SK-N-SH (cell line): ENCODE measurements at places on chromosomes 7 and 10. TPM values are rescaled to one million over a fixed set of nuclear protein-coding genes. Genes with fewer than 3 reads are reported as not detected.

GRCh38 chr10:76388321-76389023 is 957.0 kb downstream of the LRMDA start:
- no peaks in the 10 kb centered on the region for H3K36me3 ChIP-seq
- no peak overlapping the region for H3K27ac ChIP-seq
- no peaks in the 10 kb centered on the region for H3K4me1 ChIP-seq
- no peak overlapping the region for H3K4me3 ChIP-seq

GRCh38 chr7:79245623-79246249 is 207.7 kb downstream of the MAGI2 start:
- H3K27ac ChIP-seq = no peak overlapping the region
- H3K27me3 ChIP-seq = no peaks in the 10 kb centered on the region
- H3K4me1 ChIP-seq = no peaks in the 10 kb centered on the region; the same call in 1 of the 2 replicates

DNA sequence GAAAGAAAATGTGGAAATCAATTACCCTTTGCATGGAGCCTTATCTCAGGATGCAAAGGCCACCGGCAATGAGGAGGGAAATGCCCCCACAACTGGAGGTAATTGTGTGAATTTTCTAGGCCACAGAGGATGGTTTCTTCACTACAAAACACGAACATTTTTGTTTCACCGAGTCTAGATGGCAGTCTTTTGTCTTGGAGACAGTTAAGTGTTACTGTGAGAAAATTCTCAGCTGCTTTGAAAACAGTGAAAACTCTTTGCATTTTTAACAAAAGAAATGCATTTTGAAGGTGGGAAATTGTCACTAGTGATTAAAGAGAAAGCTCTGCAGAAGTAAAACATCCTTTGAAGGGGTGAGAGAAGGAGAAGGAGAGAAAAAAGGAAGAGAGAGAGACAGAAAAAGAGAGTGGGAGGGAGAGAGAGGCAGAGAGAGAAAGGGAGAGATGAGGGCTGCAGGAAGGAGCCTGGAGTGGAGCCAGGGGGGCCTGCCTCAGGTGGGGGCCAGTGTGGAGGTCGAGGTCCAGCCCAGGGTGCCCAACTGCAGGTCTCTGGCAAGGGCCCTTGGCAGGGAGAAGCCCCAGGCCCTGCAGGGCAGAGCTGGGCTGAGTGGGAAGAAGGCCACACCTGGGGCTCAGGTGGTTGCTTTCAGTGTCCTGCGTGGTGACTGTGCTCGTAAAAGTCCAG is 261.4 kb downstream of the ADARB2 start:
- H3K36me3 ChIP-seq = no peaks in the 10 kb centered on the region
- H3K4me3 ChIP-seq = no peak overlapping the region
- DNase-seq = no peak
- H3K4me1 ChIP-seq = peaks cover 6% of the 10 kb centered on the region
- no peak overlapping the region for H3K27ac ChIP-seq

DNA sequence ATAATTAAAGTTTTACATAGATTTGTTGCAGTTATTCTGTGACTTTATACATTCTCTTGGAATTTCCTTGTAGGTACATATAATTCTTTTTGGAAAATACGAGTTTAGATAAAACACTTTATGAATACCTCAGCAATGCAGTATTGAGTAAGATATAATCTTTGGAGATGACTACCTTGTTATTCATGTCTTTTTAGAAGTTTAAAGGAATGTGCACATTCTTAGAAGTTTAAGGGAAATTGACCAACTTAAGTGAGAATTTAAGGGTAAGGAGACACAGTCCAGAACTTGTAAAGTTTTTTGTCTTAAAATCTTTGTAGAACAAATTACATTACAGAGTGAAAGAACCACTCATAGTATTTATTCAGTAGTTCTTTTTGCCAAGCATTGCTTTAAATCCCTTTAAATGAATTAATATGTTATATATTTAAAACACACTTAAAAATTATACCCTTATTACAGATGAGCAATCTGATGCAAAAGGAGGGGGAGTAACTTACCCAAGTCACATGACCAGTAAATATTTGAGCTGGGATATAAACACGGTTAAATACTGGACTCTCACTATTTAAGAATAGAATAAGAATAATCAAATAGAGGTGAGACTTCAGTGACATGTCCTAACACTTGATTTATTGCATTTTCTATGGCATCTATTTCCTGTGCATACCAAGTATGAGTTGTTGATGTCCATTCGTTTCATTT is 139.5 kb upstream of the FERD3L start:
- no peaks in the 10 kb centered on the region for H3K27me3 ChIP-seq
- no peak overlapping the region for H3K27ac ChIP-seq
- H3K4me1 ChIP-seq = no peaks in the 10 kb centered on the region
- H3K4me3 ChIP-seq = no peak overlapping the region
- no peaks in the 10 kb centered on the region for H3K36me3 ChIP-seq

The CARD11 gene
- not detected in 2 replicates for polyA plus RNA-seq

GRCh38 chr7:51344406-51345138 is 28.0 kb upstream of the COBL start:
- no peak overlapping the region for H3K4me3 ChIP-seq
- no peaks in the 10 kb centered on the region for H3K27me3 ChIP-seq
- H3K27ac ChIP-seq = no peak overlapping the region
- no peaks in the 10 kb centered on the region for H3K4me1 ChIP-seq

The PHTF2 gene
- polyA plus RNA-seq = 21.2 and 29.1 TPM in 2 replicates

The C10orf105 gene
- not detected in 2 replicates for polyA plus RNA-seq

DNA sequence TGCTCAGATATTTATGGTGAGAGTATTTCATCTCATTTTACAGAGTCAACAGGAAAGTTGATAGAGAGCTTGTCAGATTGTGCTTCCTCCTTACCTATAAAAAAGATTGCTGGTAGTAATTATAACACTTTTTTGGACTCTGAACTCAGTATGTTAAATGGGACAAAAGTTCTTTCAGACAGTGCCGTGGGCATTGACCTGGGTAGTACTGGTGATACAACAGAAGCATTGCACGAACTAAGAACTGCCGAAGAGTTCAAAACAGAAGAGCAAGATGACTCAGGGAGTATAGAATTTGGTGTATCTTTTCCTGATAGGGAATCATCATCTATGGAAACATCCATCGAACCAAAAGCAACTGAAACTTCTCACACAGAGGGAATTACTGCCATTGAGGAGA is 58.6 kb downstream of the LOXL4 start:
- no peaks in the 10 kb centered on the region for H3K4me1 ChIP-seq
- no peak for DNase-seq
- no peak overlapping the region for H3K27ac ChIP-seq
- no peak overlapping the region for H3K4me3 ChIP-seq

GRCh38 chr10:79353726-79354125 is 6.5 kb downstream of the PPIF start:
- no peak for DNase-seq
- H3K4me1 ChIP-seq = peaks cover 10% of the 10 kb centered on the region; the same call in 1 of the 2 replicates
- H3K36me3 ChIP-seq = peaks cover 56% of the 10 kb centered on the region
- no peak overlapping the region for H3K27ac ChIP-seq

- H3K36me3 ChIP-seq = no peaks in the 10 kb centered on the region
- DNase-seq = peak; percentile 61
- H3K4me1 ChIP-seq = no peaks in the 10 kb centered on the region
- H3K27me3 ChIP-seq = 0 out of 2 replicates have a peak, but pooled peaks cover 11% of the 10 kb centered on the region
Measured at GRCh38 chr7:1741751-1742554, 71.9 kb downstream of the ELFN1 start.

The CD36 gene
- 0.10 and 0.16 TPM in 2 replicates for polyA plus RNA-seq

DNA sequence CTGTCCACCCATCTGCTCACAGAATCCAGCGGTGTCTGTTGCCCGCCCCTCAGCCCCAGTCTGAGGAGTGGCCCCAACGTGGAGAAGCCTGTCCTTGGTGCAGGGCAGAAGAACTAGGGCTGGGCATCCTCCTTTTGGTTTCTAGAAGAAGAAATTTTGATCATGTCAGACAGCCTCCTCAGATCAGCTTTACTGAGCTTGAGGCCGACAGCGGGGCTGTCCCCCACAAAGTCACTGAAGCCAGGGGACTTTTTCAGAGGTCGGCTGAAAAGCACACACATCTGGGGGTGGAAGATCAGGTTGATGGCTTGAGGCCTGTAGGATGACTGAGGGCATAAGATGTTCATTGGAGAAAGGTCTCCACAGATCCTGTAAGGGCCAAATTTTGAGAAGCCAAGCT is 767.9 kb downstream of the GRID1 start:
- no peaks in the 10 kb centered on the region for H3K27me3 ChIP-seq
- DNase-seq = no peak
- no peak overlapping the region for H3K4me3 ChIP-seq
- no peaks in the 10 kb centered on the region for H3K36me3 ChIP-seq
- H3K27ac ChIP-seq = no peak overlapping the region

The HTR5A gene
- not detected in 2 replicates for polyA plus RNA-seq

The GBX1 gene
- not detected in 2 replicates for polyA plus RNA-seq

GRCh38 chr10:48257407-48257961 is 17.0 kb downstream of the FRMPD2 start:
- no peak overlapping the region for H3K4me3 ChIP-seq
- no peak for DNase-seq
- H3K27me3 ChIP-seq = no peaks in the 10 kb centered on the region
- no peak overlapping the region for H3K27ac ChIP-seq
- 0 out of 2 replicates have a peak, but pooled peaks cover 4% of the 10 kb centered on the region for H3K4me1 ChIP-seq
- no peaks in the 10 kb centered on the region for H3K36me3 ChIP-seq

The TECTB gene
- not detected in 2 replicates for polyA plus RNA-seq

- H3K4me1 ChIP-seq = no peaks in the 10 kb centered on the region
- no peak overlapping the region for H3K4me3 ChIP-seq
- no peak for DNase-seq
- H3K36me3 ChIP-seq = no peaks in the 10 kb centered on the region
Measured at GRCh38 chr10:121217331-121217730, 366.2 kb downstream of the WDR11 start.

GRCh38 chr7:41033500-41033899 is 669.4 kb downstream of the INHBA start:
- no peaks in the 10 kb centered on the region for H3K27me3 ChIP-seq
- DNase-seq = no peak
- H3K27ac ChIP-seq = no peak overlapping the region
- peaks cover 4% of the 10 kb centered on the region for H3K4me1 ChIP-seq
- H3K36me3 ChIP-seq = no peaks in the 10 kb centered on the region

GRCh38 chr7:30897770-30898169 is 13.9 kb upstream of the AQP1 start:
- H3K4me3 ChIP-seq = no peak overlapping the region
- no peaks in the 10 kb centered on the region for H3K36me3 ChIP-seq
- no peaks in the 10 kb centered on the region for H3K27me3 ChIP-seq
- peaks cover 13% of the 10 kb centered on the region; the same call in 1 of the 2 replicates for H3K4me1 ChIP-seq
- no peak for DNase-seq

The CDHR1 gene
- polyA plus RNA-seq = 0.02 and 0.05 TPM in 2 replicates

- no peak overlapping the region for H3K27ac ChIP-seq
- no peaks in the 10 kb centered on the region for H3K36me3 ChIP-seq
Measured at GRCh38 chr7:90512821-90513254, 43.4 kb downstream of the PTTG1IP2 start.

DNA sequence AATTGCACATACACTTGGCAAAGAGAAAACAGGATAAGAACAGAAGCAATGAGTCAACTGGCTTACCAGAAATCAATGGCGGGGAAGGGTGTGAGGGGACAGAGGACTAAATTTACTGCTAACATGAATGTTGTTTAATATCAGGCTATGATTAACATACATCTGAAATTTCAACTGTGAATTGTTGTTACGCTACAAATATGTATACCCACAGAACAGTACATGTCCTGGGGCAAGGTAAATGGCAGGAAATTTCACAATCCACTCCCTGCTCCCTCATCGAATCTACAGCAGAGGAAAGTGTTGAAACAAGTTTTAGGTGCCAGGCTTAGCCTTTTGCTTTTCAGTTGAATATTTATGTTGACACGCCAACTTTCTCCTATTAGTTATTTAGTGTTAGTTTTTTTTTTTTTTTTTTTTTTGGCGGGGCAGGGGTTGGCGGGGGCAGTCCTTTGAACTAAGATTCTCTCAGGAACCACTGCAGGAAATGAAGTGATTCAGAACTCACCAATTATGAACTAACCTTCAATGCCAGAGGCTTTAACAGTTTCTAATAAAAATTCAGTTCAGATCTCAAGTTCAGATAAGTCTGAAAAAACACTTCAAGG is 99.0 kb downstream of the UBE2H start:
- peak overlapping the region; percentile 7; the same call in 1 of the 2 replicates for H3K4me3 ChIP-seq
- H3K27ac ChIP-seq = peak overlapping the region; percentile 99

DNA sequence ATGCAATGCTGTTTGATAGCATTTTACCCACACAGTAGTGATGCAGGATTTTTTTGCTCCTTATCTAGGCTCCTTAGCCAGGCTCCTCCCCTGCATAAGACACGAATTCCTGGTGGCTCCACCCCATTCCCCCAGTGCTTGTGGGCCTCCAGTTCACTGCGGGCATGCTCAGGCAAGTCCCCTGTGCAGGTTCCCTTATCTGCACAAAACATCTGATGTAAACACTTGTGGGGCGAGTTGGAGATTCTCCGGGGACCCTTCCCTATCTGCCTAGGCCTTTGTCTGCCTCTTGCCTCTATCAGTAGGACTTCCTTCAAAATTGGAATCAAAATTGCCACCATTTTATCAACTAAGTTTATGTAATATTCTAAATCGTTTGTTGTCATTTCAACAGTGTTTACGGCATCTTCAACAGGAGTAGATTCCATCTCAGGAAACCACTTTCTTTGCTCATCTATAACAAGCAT is 5.4 kb upstream of the STK17A start:
- 0 out of 2 replicates have a peak, but pooled peaks cover 5% of the 10 kb centered on the region for H3K4me1 ChIP-seq
- no peaks in the 10 kb centered on the region for H3K27me3 ChIP-seq
- no peak overlapping the region for H3K27ac ChIP-seq
- no peak for DNase-seq
